ENCODE measurements at places on chromosomes 11 and 22.

GRCh38 chr11:123611698-123612097, 42.7 kb downstream of the SCN3B start:
- DNase-seq = no peak

GRCh38 chr11:94673951-94674491, 94.1 kb upstream of the AMOTL1 start:
- no peak for DNase-seq

- no peak for DNase-seq
Measured at GRCh38 chr11:67519726-67520125, 3.5 kb downstream of the CABP2 start.

GRCh38 chr11:35427071-35427470, 7.7 kb upstream of the SLC1A2 start:
- peak; percentile 69 for DNase-seq

GRCh38 chr22:35482311-35482710, 58.3 kb upstream of the RASD2 start:
- DNase-seq = no peak

DNA sequence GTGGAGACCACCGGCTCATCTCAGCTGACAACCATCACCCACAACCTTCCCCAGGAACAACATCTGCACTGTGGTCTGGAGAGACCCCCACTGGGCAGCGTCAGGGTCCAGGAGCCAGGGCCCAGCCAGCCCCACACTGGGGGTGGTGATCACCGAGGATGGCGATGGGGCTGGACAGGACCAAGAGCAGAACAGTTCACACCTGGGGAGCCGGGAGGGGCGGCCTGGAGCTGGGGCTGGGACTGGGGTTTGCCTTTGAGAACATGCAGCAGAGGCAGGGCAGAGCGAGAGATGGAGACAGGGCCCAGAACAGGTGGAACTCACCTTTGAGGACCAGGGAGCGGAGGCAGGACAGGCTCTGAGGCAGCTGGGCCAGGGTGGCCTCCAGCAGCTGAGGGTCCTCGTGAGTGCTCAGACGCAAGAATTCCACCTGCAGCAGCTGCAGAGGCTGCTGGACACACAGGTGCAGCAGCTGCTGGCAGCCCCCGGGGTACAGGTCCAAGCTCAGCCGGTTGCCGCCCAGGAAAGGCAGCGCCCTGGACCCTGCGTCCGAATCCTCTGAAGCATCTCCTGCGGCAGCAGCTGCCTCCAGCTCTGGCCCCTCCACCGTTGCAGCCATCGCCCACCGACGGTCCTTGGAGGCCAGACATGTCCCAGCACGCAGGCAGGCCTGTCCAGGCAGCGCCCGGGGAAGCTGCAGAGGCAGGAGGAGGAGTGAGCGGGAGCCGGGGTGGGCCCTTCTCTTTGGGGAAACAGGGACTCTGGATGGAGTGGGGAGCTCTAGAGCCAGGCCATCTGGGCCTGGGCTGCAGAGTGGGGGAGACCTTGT, 1.0 kb downstream of the PIDD1 start:
- no peak for DNase-seq

- DNase-seq = no peak
Measured at GRCh38 chr11:70604630-70605467, 206.5 kb downstream of the CTTN start.

DNA sequence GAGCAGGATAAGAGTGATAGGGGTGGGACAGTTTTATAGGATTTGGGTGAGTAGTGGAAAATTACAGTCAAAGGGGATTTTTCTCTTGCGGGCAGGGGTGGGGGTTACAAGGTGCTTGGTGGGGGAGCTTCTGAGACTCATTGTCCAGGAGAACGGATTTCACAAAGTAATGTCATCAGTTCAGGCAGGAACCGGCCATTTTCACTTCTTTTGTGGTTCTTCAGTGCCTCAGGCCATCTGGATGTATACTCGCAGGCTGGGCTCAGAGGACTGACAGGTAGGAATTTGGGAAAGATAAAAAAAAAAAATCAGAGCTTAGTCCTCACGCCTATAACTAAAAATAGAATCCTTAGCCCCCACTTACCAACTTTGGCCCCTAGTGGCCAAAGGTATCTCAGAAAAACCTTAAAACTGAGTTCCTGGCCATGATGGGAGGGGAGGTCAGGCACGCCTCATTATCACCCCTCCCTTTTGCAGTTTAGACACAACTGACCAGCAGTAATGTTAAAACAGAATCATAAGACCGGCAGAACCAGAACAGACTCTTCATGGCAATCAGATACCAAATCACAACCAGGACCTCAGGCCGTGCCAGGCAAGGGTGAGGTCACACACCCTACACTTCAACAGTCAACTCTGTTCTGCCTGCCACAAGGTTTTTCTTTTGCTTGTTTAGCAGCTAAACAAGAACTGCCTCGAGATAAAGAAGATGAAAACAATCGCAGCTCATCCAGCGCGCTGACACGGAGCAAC, 8.9 kb upstream of the APOBEC3G start:
- no peak for DNase-seq

DNA sequence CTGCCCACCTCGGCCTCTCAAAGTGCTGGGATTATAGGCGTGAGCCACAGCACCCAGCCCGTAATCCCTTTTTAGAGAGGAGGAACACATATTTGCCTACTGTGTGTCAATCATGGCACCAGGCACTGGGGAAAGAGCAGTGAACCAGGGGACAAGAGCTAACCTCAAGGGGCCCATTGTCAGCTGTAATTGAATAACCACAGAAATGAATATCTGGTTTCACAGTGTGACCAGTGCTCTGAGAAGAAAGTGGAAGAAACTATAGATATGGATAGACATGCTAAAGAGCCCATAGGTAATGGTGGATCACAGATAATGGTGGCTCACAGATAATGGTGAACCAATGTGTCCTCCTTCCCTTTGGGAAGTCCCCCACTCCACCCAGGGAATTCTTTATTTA, 8.6 kb upstream of the KCTD14 start:
- DNase-seq = no peak

DNA sequence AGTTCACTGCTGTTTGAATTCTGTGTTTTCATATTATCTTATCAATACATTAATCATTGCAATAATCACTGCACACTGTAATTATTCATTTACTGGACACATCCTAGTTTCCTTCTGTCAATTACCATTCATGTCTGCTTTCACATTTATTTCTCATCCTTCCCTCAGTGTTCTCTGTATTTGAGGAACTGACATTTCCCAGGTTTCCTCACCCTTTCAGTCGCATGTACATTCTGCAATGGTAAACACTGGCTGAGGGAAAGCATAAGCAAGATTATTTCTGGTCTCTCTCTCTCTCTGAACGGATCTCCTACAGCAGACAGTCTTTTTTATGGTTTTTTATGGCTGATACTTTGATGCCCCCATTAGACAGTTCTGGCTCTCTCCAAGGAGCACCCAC, 4.2 kb upstream of the HBD start:
- DNase-seq = no peak

GRCh38 chr11:47724041-47724729, 9.0 kb upstream of the AGBL2 start:
- DNase-seq = peak; percentile 42

GRCh38 chr22:45865561-45866125, 111.3 kb downstream of the WNT7B start:
- DNase-seq = no peak

GRCh38 chr22:35582861-35583670, 34.1 kb downstream of the MB start:
- DNase-seq = no peak

DNA sequence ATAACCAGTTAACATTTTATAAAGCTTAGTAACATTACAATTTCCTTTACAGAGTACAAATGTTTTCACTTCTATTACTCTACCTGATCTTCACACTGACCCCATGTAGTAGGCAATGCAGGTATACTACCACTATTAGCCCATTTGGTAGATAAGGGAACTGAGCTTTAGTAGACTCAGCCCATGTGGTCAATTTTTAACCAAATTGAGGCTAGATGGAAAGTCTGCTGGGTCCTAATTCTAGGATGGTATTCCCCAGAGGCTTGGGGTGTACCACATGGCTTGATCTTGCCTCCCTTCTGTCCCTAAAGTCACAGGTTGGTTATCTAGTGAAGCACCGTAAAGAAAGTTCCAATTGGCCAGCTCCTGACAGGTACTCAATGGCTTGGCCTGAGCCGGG, 48.2 kb downstream of the NRXN2 start:
- DNase-seq = no peak

GRCh38 chr11:3367221-3367620, 11.7 kb downstream of the ZNF195 start:
- no peak for DNase-seq

GRCh38 chr11:3958281-3958680, 102.8 kb downstream of the STIM1 start:
- DNase-seq = no peak

DNA sequence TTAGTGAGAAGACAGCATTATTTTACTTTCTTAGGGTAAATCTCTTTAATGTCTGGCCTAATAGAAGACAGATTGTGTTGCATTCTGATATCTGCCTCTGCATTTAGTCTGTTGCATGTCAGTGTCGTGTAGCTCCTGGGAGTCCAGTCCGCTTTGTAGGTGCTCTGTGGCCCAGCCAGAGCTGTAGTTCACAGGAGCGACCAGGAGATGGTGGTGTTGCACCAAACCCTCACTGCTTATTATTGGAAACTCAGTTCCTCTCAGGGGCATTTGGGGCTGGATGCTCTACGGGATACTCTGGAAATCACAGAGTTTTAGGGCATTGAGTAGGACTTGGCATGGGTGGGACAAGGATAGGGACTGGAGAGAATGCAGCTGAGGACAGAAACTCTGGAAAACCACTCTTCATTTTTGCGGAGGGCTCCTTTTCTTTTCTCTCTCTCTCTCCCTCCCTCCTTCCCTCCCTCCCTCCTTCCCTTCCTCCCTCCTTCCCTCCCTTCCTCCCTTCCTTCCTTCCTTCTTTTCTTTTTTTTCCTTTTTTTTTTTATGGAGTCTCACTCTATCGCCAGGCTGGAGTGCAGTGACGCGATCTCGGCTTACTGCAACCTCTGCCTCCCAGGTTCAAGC, 21.7 kb downstream of the MIAT start:
- peak; percentile 17 for DNase-seq

DNA sequence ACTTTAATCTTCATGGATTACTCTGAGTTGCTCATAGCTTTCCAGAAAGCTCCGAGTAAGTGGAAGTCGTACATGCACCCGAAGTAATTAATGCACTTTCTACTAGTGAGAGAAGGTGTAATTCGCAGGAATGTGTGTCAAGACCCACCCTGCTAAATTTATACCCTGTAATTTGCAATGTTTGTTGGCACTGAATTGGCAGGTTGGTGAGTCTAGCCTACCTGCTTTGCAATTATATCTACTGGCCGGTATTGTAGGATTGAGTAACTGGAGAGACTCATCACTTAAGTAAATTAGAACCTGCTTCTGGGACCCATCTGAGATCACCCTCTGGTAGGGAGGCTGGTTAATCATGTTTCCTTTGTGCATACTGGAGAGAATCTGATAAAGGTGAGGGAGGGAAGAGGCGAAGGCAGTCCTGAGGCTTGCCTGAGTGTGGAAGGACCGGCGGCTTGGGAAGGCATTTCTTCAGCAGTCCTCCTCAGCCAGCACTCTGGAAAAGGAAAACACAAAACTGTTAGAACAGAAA, 63.3 kb downstream of the LDLRAD3 start:
- no peak for DNase-seq

GRCh38 chr11:120229451-120230424, 10.2 kb upstream of the POU2F3 start:
- no peak for DNase-seq

DNA sequence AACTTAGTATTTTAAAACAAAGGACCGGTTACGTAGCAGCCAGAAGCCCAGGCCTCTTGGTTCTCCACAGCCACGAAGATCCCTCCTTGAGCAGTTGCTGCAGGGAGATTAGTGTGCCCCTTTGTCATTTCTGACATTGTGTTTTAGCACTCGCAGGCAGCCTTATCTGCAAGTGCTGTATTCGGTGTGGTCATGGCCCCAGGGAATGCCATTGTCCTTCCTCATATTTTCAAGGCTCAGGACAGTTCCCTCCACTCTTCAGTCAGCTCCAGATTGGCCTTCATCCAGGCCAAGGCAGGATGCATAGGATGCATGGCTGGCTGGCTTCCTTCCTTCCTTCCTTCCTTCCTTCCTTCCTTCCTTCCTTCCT, 88.5 kb downstream of the ZBTB16 start:
- no peak for DNase-seq

DNA sequence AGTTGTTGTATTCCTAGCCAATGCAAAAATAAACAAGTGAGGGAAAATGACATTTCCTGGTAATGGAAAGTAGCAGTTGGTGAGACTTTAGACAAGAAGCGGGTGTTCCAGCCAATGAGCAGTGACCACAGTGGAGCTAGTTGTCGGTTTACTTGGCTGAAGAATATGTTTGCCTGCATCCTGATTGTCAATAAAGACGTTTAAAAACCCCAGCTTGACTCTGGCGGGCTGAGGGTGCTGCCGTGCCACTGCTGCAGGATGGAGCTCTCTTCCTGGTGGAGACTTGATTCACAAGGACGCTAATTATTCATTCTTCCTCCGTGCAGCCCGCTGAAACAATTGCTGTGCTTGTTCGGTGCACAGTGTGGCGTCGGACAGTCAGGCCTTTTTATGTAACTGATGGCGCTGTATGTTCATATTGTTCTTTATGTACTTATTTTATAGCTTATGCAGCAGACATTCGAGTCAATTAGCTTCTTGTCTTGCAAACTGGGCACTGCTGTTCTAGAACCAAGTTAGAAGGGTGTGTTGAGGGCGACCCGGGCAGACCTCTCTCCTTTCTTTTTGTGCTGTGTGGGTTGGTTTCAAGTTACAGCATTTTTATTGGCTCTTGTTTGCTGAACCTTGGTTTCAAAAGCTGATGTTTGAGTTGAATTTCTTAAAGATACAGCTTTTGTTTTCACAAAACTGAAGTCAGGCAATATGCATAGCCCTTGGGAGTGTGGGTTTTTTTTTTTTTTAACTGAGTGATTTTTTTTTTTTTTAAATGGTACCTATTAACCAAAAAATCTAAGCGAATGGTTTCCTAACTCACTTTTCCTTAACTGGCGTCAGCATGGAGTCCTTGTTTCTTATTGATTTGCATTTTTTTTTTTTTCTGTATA, 153.9 kb downstream of the TEAD1 start:
- DNase-seq = no peak

GRCh38 chr11:128604723-128605122, 17.4 kb upstream of the ETS1 start:
- no peak for DNase-seq

GRCh38 chr22:27149921-27150543, 492.6 kb downstream of the MIAT start:
- no peak for DNase-seq

- DNase-seq = no peak
Measured at GRCh38 chr22:49519117-49519737, 308.4 kb downstream of the BRD1 start.

- DNase-seq = no peak
Measured at GRCh38 chr11:1384199-1384970, 5.3 kb upstream of the BRSK2 start.

Measured in skeletal muscle cell (primary cell).